Ureter (tissue), 1 donor: ENCODE measurements at places on chromosomes 2 and 18. TPM values are rescaled to one million over a fixed set of nuclear protein-coding genes. Genes with fewer than 3 reads are reported as not detected.

The KCTD18 gene
- 13.8 TPM for total RNA-seq

The PHOSPHO2 gene
- 14.7 TPM for total RNA-seq

The NYAP2 gene
- 1.5 TPM for total RNA-seq

The EPHA4 gene
- total RNA-seq: 32.6 TPM

The NEDD4L gene
- 299 TPM for total RNA-seq

The CTIF gene
- total RNA-seq: 62.3 TPM

The STRN gene
- 26.7 TPM for total RNA-seq

The HADHA gene
- total RNA-seq: 154 TPM

The IL1R1 gene
- total RNA-seq: 93.3 TPM

The RGPD4 gene
- total RNA-seq: 0.08 TPM

The DUSP11 gene
- total RNA-seq: 25.7 TPM

The FAHD2A gene
- total RNA-seq: 25.7 TPM

The KCNK3 gene
- 9.2 TPM for total RNA-seq

The SLC9A4 gene
- 23.5 TPM for total RNA-seq

The PSTPIP2 gene
- 9.9 TPM for total RNA-seq

The FAP gene
- 3.0 TPM for total RNA-seq

The CCDC93 gene
- 36.4 TPM for total RNA-seq

The SMCHD1 gene
- 83.8 TPM for total RNA-seq

The CPS1 gene
- total RNA-seq: 3.9 TPM

The ZNF396 gene
- total RNA-seq: 4.8 TPM

The HOXD13 gene
- not detected for total RNA-seq

The IL1RL2 gene
- total RNA-seq: 5.2 TPM

The CRYGC gene
- not detected for total RNA-seq
